Activated CD4-positive, CD25-positive, alpha-beta regulatory T cell treated with anti-CD3 and anti-CD28 coated beads, Interleukin-2, amount 50 U/mL, for 16 hours (primary cell): ENCODE measurements at places on chromosomes 2 and 18.

- DNase-seq = no peak
These were observed 215.3 kb upstream of the COPS8 start for GRCh38 chr2:236870370-236870769.

- no peak for DNase-seq
These were observed 111.5 kb downstream of the CYP26B1 start for GRCh38 chr2:72036173-72036545.

DNA sequence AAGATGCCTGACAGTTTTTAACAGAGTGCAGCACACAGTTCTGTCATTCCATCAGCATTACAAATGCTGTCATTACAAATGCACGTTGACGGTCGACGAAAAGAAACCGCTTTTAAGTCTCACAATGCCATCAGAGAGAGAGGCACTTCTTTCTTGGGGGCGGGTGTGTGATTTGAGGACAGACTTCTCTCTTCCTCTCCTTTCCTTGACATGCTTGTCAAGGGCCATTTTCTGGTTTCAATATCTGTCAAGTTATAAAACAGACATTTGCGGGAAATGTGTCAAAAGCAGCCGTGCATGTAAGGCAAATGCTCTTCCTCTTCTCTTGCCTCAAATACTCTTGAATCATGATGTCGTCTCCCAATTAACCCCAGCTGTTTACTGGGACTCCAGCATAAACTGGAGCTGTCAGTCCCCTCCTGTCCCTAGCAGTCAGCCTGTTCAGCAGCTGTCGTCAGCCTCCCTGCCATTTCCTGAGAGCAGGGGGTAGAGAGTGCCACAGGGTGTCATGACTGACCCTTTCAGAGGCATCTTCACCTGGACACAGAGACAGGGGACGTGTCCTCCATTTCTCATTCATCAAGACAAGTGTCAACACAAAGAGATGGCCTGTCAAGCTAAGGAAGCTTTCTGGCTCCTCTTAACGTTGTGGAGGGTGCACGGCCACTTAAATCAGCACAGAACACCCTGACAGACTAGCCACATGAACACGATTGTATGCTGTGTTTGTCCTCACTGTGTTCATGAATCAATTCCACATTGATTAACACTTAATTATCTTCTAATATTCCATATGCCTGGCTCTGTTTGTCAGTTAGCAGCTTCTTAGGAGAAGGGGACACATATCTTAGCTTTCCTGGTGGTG, 305.4 kb upstream of the RAB6C start:
- DNase-seq = no peak

GRCh38 chr18:74589021-74589420, 8.6 kb upstream of the ZNF407 start:
- no peak for DNase-seq

DNA sequence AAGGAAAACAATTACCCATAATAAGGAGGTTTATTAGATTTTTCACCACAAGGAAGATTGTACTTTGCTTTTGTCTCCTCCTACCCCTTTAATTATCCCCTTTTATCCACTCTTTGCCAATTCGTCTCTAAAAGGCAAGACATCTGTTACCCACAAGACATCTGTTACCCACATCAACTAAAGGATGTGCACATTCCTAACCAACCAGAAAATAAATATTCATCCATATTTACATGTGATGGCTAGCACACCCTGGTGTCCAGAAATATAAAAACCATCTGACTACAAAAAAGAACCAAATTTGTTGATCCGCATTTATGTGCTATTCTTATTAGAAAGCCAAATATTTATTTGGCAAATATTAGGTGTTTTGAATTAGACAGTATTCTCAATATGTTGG, 35.7 kb downstream of the ACVR1C start:
- DNase-seq = no peak

- DNase-seq = no peak
These were observed 138.7 kb downstream of the TTC32 start for GRCh38 chr2:19762959-19763605.

DNA sequence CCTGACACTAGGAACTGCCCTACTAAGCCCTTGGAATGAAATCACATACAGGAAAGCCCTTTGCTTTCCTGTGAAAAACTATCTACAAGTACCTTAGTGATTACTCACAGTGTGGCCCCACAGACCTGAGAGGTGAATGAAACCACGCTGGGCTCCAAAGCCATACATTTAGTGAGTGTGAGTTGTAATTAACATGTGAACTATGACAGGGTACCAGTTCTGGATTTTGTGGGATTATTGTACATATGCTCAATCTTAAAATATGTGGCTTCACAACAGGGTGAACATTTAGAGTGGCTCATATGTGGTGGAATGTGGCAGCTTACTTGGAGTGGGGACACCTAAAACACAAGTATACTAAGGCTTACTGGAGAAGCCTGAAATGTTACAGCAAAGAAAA, 12.3 kb downstream of the KCTD1 start:
- no peak for DNase-seq

DNA sequence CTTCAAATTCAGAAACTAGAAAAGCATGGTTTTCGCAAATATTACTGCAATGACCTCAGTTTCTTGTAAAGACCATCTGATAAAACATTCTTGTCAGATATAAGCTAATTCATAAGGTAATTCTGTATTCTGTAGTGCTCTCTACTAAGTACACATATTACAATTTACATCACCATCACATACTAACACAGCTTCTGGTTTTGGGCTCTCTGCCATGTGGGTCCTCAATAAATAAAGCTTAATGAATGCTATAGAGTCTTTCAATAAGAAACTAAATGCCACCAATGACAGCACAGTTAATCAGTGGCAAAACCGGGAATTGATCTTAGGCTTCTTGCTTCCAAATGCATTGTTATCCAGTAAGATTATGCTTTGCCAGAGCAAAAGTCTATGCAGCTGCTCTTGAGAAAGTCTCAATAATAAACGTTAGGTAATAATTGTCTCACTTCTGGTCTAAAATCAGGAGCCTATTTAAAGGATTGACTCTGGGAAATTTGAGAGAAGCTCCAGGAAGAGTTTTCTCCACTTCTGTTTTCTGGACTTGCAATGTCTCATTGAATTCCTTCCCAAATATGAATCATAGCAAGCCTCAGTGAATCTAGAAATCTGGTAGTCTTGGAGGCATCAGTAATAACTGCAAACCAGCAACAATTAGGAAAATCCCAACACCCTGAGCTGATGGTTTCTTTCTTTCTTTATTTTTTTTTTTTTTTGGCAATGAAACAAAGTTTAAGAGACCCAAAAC, 67.9 kb upstream of the RAPGEF4 start:
- no peak for DNase-seq
